NCI-H2029 treated with DMSO at 0.1 percent for 48 hours (cell line): ENCODE measurements at places on chromosomes 7 and 10.

DNA sequence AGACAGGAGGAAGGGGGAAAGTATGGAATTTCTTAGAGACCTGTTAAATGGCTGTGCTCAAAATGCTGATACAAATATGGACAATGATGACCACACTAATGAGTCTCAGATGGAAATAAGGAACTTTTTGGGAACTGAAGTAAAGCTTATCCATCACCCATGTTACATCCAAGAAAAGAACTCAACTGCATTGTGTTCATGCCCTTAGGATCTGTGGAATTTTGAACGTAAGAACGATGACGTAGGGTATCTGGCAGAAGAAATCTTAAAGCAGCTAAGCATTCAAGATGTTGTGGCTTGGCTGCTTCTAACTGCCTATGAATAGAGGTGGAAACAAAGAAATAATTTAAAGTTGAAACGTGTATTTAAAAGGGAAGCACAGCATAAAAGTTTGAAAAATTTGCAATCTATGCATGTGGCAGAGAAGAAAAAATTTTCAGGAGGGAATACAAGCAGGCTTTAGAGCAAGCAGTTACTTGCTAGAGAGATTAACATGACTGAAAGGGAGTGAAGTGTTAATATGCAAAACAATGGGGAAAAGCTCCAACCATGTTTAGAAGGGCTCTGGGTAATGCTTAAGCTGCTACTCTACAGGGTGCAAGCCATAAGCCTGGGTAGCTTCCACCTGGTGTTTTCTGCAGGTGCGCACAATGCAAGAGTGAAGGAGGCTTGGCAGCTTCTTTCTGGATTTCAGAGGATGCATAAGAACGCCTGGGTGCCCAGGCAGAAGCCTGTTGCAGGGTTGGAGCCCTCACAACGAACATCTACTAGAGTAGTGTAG, 499.7 kb upstream of the SEMA3D start:
- DNase-seq, result no peak

DNA sequence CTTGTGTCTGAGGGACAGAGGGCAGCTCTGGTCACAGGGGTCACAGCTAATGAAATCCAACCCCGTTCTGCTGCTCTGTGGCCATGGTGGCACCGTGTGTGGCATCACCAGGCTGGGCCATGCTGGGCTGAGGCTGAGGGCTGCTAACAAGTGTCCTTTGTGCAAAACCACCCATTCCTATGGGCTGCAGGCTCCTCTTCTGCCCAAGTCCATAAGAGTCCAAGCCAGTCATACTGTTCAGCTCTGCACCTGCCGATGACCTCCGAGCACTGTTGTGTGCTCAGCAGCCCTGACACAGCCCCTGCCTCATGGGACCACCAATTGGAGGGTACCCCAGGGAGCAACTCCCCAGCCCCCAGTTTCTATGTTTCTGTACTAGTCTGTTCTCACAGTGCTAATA, 133.1 kb downstream of the WDR11 start:
- DNase-seq, result no peak

- DNase-seq, result no peak
Observed at GRCh38 chr7:77855371-77856083, 57.0 kb downstream of the PHTF2 start.

GRCh38 chr10:90906596-90906995, 14.3 kb downstream of the ANKRD1 start:
- no peak for DNase-seq

- DNase-seq, result no peak
Observed at GRCh38 chr7:114630201-114630990, 215.8 kb downstream of the FOXP2 start.

DNA sequence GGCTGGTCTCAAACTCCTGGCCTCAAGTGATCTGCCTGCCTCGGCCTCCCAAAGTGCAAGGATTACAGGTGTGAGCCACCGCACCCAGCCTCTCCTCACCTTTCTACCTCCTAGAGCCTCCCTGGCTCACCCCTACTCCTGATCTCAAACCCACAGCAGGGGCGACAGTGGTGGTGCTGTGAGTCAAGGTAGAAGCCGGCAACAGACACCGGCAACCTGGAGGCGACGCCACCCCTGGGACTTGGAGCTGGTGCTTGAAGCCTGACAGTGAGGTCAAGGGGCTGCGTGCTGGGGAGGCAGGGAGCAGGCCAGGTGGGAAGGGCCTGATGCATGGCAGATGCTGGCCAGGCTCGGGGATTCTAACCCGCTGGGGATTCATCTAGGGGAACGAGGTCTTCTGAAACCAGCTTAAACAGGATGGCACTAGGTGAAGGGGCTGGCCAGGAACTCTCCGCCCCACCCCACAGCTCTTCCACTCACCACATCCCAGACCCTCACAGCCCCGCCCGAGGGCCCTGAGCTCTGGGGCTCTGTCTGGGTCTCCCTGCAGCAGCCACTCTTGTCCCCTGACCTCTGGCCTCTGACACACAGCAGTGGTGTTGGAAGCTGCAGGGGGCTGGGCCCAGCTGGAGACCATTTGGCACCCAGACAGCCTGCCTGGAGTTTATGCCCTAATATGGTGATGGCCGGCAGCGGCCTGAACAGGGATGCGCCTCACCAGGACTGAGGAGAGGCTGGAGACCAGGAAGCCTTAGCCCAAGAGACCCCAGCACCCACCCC, 16.4 kb downstream of the KCNH2 start:
- no peak for DNase-seq

- no peak for DNase-seq
Observed at GRCh38 chr10:69465457-69466157, 14.3 kb downstream of the TSPAN15 start.

DNA sequence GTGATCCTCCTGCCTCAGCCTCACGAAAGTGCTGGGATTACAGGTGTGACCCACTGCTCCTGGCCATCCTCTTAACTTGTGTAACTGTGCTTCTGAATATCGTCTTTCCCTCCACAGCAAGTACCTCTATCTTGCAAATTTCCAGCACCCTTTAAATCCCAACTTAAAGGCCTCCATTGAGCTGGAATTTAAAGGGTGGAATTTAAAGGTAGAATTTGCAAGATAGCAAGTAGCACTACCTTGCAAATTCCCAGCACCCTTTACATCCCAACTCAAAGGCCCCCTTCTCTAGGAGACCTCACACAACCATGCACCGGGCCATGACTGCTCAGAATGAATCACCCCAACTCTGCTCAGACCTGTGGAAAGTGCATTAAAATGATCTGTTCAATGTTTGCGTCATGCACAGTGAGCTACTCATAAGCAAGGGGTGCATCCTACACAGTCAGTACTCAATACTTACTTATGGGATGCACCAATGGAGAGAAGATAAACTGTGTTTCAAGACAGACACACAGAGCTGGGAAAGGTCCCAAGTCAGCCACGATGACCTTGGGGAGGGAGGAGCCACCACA, 17.8 kb upstream of the SDK1 start:
- DNase-seq, result no peak

DNA sequence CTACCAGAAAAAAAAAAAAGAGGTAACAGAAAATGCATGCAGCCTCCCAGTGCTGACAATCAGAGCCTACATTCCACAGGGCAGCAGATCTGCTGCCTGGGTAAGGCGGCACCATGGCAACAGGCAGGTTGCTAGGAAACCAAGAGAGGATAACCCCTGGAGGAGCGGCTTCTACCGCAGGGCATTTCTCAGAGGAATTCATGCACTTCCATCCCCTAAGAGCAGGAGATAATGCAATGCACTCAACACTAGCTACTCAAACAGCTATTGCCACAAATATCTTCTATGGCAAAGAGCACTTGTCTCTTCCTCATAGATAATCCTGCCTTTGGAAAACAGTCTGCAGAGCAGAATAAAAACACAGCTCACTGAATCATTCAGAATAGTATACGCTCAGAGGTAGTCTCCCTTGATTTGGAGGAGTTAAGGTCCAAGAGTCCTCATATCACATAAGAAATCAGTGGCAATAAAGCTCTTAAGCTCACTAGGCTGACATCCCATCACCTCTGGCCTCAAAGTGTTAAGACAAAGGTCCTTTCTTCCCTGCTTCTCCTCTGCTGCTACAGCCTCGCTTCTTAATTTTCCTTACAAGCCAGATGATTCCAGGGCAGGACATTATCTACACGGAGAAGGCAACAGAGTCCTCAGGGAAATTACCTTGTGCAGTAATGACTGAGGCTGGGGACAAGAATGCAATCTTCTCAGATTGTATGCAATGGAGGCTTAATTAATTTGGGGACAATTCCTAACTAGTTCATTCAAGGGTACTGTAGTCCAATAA, 10.7 kb downstream of the PSAP start:
- DNase-seq, result no peak
